Fibroblast of lung (primary cell): ENCODE measurements at places on chromosomes 12 and 14.

DNA sequence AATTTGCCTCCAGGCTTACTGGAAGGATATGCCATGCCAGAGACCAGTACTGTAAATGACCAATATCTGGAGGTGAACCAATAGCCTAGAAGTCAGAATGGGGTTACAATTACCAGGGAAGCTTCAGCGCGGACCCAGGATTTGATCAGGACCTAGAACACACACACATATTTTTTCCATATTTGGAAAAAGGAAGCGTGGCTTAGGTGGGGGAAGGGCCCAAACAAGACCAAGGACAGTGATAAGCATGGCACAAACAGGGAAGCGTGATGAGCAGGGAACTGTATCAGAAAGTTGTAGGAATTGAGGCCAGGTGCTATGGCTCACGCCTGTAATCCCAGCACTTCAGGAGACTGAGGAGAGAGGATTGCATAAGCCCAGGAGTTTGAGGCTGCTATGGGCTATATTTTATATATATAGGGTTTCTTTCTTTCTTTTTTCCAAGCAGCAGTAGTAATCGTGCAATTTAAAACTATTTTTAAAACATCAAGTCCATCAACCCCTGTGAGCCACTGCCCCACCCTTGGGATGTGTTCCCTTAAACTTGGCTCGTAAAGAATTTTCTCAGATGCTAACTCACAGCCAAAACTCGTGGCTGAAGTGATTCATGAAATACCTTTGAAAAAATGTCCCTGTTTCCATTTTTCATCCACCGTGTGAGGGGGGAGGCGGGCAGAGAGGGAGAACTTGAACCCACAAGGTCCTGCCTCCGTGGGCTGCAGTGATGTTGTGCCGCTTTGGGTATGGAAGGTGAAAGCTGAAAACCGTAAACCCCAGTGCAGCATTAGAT, 16.7 kb downstream of the HRK start:
- DNase-seq: peak; percentile 53

DNA sequence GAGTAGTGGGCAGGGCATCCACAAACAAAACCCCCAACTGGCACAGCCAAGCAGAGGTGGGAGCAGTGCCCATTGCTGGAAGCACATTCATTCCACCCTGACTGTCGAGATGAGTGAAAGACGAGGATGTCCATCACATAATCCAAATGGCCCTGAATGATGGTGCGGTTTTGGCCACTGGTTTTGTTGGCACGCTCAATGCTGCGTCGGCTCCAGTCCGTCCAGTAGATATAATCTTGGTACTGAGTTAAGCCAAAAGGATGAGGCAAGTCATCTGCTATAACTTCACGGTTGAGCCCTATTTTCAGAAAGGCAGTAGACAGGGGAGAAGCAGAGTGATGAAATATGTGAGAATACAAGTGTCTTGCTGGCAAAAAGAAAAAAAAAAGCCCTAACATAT, 88.1 kb downstream of the BCL2L14 start:
- DNase-seq: peak; percentile 61

- no peak for DNase-seq
These were observed 6.0 kb downstream of the KRT7 start for GRCh38 chr12:52238916-52239646.

DNA sequence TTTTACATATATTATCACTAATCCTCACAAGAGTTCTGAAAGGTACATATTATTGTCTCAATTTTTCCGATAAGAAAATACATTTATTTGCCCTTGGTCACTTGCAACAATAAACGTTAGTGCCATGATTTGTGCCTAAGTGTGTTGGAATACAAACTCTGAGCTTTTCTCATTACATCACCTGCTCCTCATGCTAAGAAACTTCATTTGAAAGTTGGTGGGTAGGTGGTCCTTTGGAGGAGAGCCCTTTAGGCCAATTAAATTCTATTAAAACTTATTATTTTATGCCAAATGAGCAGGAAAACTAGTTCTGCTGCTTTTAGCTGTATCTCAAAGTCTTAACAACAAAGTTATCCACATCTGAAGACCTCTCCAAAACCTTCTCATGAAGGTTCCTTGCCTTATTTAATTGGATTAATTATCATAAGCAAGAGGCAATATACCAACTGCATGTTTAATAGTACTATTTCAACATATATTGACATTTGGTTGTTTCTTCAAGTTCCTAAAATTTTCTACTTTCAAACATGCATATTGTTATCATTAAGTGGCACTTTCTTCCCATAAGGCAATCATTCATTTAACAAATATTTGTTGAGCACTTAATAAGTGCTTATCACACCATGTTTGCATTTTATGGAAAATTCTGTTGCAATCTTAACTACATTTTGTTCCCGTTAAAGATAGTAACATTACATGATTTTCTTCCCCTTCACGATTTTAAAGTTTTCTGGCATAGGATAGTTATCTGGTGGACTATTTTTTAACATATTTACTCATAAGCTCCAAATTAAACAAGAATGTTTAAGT, 40.1 kb upstream of the LRRK2 start:
- no peak for DNase-seq

DNA sequence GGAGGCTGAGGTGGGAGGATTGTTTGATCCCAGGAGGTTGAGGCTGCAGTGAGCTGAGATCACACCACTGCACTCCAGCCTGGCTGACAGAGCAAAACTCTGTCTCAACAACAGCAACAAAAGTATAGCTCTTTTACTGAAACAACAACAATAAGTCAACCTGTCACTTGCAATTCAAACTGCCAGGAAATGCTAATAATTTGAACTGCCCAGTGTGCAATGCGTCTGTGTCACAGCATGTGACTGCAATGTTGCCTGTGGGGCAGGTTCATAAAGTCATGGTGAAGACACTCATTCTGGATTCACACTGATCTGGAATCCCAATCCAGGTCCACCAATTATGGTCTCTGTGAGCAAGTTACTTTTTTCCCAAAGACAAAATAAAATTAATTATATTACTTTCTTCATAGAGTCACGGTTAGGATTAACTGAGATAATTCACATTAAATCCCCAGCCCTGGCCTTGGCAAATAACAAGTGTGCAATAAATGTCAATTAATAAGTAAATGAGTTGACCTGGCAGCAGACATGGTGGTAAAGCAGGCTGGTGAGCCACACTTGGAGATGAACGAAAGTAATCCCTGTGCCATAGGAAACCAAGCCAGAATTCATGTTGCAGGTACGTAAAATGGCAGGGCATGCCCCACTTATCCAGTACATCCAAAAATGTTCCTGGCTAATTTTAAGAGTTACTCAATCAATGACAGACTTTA, 89.1 kb upstream of the CPSF6 start:
- DNase-seq: no peak

GRCh38 chr14:35927727-35928126, 101.6 kb downstream of the BRMS1L start:
- no peak for DNase-seq

- DNase-seq: no peak
These were observed 133.1 kb upstream of the NUDT4 start for GRCh38 chr12:93244514-93245077.

GRCh38 chr12:30599608-30600007, 96.1 kb downstream of the IPO8 start:
- peak; percentile 58 for DNase-seq

GRCh38 chr14:75011356-75011994, 8.8 kb downstream of the EIF2B2 start:
- peak; percentile 82 for DNase-seq

DNA sequence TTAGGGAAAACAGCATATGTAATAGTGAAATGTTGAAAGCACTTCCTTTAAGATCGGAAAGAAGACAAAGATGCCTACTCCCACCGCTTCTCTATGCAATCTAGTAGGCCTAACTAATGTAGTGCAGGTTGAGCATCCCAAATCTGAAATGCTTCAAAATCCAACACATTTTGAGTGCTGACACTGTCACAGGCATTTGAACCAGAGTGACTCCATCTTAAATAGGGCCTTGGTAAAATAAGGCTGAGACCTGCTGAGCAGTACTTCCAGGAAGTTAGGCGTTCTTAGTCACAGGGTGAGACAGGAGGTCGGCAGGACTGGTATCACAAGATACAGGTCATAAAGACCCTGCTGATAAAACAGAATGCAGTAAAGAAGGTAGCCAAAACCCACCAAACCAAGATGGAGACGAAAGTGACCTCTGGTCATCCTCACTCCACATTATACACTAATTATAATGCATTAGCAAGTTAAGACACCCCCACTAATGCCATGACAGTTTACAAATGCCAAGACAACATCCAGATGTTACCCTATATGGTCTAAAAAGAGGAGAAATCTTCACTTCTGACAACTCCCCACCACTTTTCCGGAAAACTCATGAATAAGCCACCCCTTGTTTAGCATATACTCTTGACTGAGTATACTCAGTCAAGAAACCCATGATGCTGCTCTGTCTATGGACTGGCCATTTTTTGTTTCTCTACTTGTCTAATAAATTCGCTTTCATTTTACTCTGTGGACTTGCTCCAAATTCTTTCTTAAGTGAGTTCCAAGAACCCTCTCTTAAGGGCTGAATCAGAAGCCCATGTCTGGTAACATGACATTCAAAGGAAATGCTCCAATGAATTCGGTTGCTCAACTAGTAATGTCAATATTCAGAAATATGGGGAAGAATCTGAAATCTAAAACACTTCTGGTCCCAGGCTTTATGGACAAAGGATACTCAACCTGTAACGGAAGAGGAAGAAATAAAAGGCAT, 47.1 kb upstream of the MTERF2 start:
- peak; percentile 9 for DNase-seq

DNA sequence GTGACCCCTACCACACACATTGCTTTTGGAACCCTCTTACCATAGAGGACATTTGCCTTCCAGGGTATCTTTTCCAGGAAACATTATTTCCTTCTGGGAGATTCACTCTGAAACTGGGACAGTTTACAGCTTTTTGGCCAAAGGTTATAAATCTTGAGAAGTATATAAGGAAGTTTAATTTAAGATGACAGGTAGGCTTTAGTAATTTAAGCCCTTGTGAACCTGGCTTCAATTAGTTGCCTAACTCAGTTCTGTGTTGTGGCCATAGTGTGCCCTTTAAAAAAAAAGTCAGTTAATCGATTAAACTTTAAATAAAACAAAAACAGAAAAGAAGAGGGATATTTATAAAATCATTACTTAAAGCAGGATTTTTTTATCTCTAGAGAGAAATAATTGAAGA, 142.9 kb downstream of the NAV3 start:
- DNase-seq: no peak

- peak; percentile 34 for DNase-seq
These were observed 45.0 kb downstream of the SLC6A12 start for GRCh38 chr12:168763-169525.

DNA sequence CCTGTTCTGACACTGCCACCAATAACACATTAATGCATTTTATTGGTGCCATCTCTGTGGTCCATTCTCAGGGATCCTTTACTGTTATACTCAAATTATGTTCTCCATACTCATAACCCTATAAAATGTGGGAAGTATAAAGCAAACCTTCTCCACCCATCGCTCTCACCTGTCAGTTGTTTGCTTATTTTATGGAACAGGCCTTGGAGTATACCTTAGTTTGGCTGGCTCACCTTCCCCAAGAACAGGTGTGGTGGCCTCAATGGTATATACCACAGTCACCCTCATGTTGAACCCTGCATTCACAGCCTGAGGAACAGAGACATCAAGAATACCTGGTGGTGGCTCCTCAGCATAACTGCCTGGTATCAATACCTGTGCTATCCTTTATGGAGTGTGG, 308.4 kb upstream of the STXBP6 start:
- no peak for DNase-seq

- DNase-seq: peak; percentile 98
These were observed 37.1 kb downstream of the NID2 start for GRCh38 chr14:52031781-52032180.

DNA sequence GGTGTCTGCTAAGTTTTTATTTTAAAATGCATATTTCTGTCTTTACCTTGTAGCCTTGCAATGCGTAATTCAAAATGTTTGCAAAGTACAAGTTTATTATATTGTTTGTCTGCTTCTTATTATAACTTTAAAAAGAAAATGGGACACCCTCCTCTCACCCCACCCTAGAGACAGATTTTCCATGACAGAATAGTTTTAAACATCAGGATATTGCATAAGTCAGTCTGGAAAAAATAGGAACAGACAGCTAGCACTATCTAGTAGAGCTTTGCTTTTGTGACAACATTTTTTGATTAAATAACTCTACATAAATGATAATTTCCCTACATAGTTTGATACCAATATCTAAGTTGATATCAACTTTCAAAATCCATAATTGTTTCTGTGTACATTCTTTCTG, 71.3 kb downstream of the PDE3A start:
- DNase-seq: no peak

DNA sequence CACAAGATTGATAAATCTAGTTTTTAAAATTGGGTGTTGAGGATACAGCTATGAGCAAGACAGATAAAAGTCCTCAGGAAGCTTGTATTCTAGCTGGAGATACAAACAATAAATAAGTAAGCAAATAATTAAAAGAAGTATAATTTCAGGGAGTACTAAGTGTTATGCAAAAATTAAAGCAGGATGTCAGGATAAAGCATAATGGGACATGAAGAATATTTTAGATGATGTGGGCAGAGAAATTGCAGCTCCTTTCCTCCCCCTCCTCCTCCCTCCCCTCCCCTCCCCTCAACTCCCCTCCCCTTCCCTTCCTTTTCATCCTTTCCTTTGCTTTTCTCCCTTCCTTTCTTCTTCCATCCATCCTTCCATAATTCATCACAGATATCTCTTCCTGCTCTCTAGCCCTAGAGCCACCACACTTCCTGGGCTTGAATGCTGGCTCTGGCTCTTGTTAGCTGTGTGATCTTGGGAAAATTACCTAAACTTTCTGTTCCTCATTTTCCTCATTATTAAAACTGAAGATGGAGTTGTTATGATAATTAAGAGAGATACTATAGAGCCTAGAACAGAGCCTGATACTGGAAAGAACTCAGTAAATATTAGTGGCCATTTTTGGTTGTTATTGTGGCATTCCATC, 323.9 kb downstream of the AACS start:
- no peak for DNase-seq

DNA sequence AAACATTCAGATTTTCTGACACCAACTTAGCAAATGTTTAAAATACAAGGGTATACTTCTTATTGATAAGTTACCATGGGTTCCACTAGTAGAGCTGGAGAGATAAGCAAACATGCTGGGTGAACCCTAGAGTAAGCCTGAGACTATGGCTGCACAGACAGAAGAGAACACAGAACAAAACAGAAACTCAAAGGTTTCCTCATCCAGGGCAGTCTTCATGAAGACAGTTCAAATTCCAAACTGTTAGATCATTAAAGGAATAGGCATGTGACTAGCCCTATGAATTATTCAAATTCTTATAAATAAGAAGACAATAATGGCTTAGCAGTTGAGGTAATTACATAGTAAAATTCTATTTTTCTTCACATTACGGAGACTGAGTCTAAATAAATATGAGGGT, 28.1 kb downstream of the BTBD7 start:
- DNase-seq: peak; percentile 47

- no peak for DNase-seq
These were observed 16.5 kb downstream of the NGDN start for GRCh38 chr14:23486036-23486435.

DNA sequence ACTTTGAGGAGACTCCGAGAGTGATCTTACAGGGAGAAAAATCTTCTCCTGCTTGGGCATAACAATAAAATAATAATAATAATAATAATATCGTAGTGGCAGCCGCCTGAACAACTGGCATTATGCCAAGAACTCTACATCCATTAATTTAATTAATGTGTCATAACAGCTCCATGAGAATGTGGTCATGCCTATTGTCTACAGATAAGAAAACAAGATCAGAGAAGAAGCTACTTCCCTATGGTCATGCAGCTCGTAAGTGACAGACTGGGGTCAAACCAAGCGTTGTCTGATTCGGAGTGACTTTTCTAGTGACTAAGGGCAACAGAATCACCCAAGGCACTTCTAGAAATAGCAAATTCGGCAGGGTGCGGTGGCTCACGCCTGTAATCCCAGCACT, 11.7 kb downstream of the PROX2 start:
- no peak for DNase-seq
